ENCODE measurements at places on chromosomes 2 and 18. TPM values are rescaled to one million over a fixed set of nuclear protein-coding genes. Genes with fewer than 3 reads are reported as not detected.
A peak's percentile ranks its signal among the peaks of the same experiment; 100 is the strongest.

The RAB17 gene
- total RNA-seq: 0.68 TPM

The UGT1A10 gene
- total RNA-seq: not detected

GRCh38 chr2:189374481-189374880 lies 66.8 kb upstream of the WDR75 start:
- H3K4me1 ChIP-seq: peaks cover 54% of the 10 kb centered on the region
- H3K36me3 ChIP-seq: no peaks in the 10 kb centered on the region
- peak overlapping the region; percentile 49 for H3K27ac ChIP-seq
- no peak for DNase-seq

DNA sequence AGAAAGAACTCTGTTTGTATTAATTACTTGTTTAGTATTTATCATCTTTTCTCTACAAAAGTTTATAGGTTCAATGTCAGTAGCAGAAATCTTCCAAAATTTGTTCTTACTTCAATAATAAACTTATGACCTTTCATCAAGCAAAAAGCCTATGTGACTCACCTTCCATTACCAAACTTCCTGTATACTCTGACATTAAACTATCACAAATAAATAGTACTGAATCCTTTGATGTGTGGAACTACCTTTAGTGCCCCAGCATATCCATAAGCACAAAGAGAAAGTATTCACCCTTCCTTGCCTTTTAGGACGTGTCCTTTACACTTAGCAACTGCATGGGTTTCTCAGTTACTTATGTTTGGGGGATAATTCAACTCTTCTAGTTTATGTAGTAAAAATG lies 166.0 kb downstream of the EHBP1 start:
- no peaks in the 10 kb centered on the region for H3K27me3 ChIP-seq
- peaks cover 42% of the 10 kb centered on the region for H3K36me3 ChIP-seq
- no peak for DNase-seq
- H3K4me3 ChIP-seq: no peak overlapping the region

DNA sequence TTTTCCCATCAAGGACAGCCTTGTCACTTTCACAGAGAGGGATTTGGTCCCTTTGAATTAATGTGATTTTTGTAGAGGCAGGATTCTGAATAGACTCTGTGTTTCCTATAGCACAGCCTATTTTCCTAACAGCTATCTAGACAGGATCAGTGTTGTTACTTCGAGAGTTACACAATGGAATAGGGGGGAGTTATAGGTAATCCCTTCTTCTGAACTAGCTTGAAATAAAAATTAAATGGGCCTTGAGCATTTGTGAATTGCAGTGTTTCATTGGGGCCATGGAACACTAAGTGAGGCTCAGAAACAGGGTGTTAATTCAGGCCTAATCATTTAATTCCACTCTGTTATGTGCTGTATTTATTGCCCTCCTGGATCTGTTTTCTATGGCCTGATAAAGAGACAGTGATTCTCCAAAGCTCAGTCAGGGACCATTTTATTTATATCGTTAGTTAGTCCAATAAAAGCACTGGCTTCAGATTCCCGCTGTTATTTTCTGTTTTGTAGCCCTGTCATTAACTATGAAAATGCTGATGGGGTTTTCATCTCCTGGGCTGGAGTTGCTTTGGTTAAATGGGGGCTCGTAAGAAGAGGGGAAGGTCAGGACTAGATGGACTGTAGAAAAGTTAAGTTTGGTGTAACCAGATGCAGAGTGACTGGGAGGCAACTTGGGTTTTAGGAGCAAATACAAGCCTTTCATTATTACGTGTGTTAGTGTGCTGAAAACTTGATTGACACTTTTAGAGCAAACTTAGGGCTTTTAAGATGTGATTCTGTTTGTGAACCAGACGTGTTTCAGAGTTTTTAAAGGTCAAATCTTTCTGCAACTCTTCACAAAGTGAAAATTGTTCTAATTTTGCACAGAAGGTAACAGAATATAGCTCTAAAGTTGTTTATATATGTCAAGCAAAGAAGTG lies 461.0 kb upstream of the HNRNPA3 start:
- no peak for DNase-seq
- no peaks in the 10 kb centered on the region for H3K36me3 ChIP-seq
- H3K4me3 ChIP-seq: no peak overlapping the region
- H3K4me1 ChIP-seq: no peaks in the 10 kb centered on the region

- no peak for DNase-seq
- H3K4me3 ChIP-seq: no peak overlapping the region
- H3K27ac ChIP-seq: no peak overlapping the region
- peaks cover 5% of the 10 kb centered on the region for H3K27me3 ChIP-seq
- no peaks in the 10 kb centered on the region for H3K36me3 ChIP-seq
Measured at GRCh38 chr2:72001937-72002690, 145.5 kb downstream of the CYP26B1 start.

DNA sequence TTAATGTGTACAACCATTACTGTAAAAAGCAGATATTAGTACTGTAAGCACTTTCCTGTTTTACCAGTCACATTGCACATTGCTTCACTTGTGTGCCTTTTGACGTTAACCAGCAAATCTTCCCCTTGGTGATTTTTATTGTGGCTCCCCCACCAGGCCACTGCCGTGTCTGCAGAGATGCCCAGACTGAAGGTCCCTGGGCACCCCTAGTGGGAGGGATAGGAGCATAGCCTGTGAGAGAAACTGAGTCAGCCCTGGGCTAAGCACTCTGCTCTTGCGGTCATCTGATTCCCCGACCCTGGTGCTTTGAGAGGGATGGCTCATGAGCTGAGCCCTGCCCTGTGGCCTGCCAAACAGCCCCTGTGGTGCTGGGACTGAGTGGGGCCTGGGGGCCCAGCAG lies 73.4 kb downstream of the INPP4A start:
- no peak overlapping the region for H3K27ac ChIP-seq
- peaks cover 13% of the 10 kb centered on the region for H3K4me1 ChIP-seq
- no peak overlapping the region for H3K4me3 ChIP-seq
- peaks cover 3% of the 10 kb centered on the region for H3K36me3 ChIP-seq
- H3K27me3 ChIP-seq: no peaks in the 10 kb centered on the region

GRCh38 chr2:165112789-165113188 lies 91.1 kb downstream of the SCN3A start:
- H3K27me3 ChIP-seq: no peaks in the 10 kb centered on the region
- no peak for DNase-seq
- H3K4me3 ChIP-seq: no peak overlapping the region
- H3K36me3 ChIP-seq: no peaks in the 10 kb centered on the region
- H3K27ac ChIP-seq: no peak overlapping the region
- H3K4me1 ChIP-seq: peaks cover 23% of the 10 kb centered on the region

GRCh38 chr2:234569776-234570430 lies 73.0 kb upstream of the ARL4C start:
- H3K4me3 ChIP-seq: no peak overlapping the region
- no peaks in the 10 kb centered on the region for H3K36me3 ChIP-seq
- no peaks in the 10 kb centered on the region for H3K27me3 ChIP-seq
- DNase-seq: no peak

GRCh38 chr18:80247393-80247841 lies at the start of gene PARD6G:
Gene PARD6G, minus strand, starts transcription at chr18:80247514. Its CDS starts 166 bp downstream, at chr18:80247348.
- H3K27me3 ChIP-seq: no peaks in the 10 kb centered on the region
- no peaks in the 10 kb centered on the region for H3K36me3 ChIP-seq
- peaks cover 10% of the 10 kb centered on the region for H3K4me1 ChIP-seq
- no peak for DNase-seq
- H3K27ac ChIP-seq: peak within 1 kb of the TSS; percentile 17

The ALKAL2 gene
- 164 TPM for total RNA-seq

The IL1F10 gene
- total RNA-seq: not detected

GRCh38 chr2:173574324-173575112 lies 219.8 kb downstream of the CDCA7 start:
- H3K4me3 ChIP-seq: no peak overlapping the region
- H3K4me1 ChIP-seq: peaks cover 12% of the 10 kb centered on the region
- no peak for DNase-seq
- peaks cover 1% of the 10 kb centered on the region for H3K36me3 ChIP-seq
- H3K27me3 ChIP-seq: no peaks in the 10 kb centered on the region

DNA sequence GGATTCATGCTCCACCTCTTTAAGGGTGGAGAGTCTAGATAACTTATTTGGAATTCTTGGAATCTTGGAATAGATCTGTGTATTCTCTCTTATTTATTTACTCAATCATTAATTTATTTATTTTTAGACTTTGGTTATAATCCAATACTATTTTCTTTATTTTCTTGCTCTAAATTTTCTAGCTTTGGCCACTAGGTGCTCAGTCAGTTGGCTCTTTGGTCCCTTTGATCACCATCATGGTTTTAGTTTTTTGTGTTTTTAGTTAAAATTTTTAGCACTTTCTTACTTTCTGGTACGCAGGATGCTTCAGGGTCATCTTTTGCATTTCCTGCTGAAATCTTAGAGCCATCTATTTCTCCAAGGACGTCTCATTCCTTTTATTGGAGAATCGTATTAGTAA lies 5.2 kb upstream of the PLEK start:
- no peaks in the 10 kb centered on the region for H3K36me3 ChIP-seq
- H3K4me3 ChIP-seq: no peak overlapping the region
- H3K27me3 ChIP-seq: no peaks in the 10 kb centered on the region
- H3K27ac ChIP-seq: no peak overlapping the region
- H3K4me1 ChIP-seq: peaks cover 7% of the 10 kb centered on the region

DNA sequence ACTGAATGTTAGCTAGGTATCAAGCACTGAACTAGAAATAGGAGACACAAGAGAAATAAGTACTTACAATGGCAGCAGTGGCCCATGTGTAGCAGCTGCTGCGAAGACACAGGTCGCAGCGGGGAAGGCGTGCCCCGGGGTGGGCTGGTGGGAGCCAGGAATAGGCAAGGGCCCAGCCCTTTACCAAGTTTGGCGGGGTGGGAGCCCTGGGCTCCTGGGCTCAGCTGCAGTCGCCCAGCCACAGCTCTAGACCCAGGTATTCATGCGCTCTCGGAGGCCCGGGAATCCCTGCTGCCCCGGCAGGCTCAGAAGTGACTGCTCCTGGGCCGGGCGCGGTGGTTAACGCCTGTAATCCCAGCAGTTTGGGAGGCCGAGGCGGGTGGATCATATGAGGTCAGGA lies 1287.3 kb downstream of the CNTNAP5 start:
- no peaks in the 10 kb centered on the region for H3K4me1 ChIP-seq
- no peak overlapping the region for H3K4me3 ChIP-seq
- H3K27ac ChIP-seq: no peak overlapping the region
- peak; percentile 88 for DNase-seq
- H3K27me3 ChIP-seq: peaks cover 2% of the 10 kb centered on the region

DNA sequence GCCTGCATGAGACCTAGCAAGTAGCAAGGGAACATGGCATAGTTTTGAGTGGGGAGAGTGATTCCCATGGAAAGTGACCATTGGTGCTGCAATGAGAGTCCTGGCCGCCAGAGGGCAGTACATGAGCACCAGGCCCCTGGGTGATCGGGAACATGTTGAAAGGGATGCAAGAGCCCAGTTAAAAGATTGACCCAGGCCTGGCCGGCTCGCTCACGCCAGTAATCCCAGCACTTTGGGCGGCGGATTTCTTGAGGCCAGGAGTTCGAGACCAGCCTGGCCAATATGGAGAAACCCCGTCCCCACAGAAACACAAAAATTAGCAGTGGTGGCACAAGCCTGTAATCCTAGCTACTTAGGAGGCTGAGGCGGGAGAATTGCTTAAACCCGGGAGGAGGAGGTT lies 22.2 kb downstream of the FAP start:
- H3K27me3 ChIP-seq: no peaks in the 10 kb centered on the region
- H3K4me1 ChIP-seq: peaks cover 29% of the 10 kb centered on the region
- H3K4me3 ChIP-seq: no peak overlapping the region
- DNase-seq: no peak

- no peak for DNase-seq
- H3K27ac ChIP-seq: peak overlapping the region; percentile 30
- no peaks in the 10 kb centered on the region for H3K27me3 ChIP-seq
Measured at GRCh38 chr18:58338961-58339592, 289.8 kb downstream of the ALPK2 start.

The C2orf72 gene
- total RNA-seq: 1.3 TPM

DNA sequence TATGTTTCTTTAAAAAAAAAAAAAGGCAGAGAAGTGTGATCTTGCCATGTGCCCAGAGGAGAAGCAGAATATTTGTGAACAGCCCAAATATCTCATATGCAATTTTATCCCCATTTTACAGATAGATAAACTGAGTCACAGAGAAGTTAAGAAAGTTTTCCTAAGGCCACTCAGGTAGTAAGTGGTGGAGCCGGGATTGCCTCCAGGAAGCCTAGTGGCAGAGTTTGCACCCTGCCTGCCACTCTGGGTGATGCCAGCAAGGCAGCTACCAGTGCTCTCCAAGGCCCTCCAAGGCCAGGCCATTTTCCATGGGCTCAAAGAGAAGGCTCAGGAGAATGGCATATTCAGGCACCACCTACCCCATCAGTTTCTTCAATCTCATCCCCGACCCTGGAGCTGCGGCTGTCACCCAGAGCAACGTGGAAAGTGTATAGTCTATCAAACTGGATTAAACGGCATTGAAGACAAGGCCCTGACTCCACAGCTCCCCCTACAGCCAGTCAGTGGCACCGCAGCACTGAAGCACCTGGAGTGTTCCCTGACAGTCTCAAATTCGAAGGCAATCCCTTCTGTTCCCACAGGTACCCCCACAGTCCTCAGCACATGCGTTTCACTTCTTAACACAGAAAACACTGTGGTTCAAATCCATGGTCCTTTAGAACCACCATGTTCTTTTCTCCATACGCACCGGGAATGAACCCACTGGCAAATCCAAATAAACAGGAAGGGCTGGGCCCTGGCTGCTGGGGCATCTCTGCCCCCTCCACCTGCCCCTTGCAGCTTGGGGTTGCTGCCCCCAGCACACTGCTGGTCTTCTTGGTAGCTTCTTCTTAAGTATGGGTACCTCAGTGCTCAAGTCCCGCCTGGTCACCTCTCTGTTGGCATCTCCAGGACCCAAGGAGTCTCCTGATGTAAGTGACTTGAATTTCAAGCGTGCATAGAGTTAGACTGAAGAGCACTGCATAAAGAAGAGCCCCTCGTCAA lies 175.3 kb downstream of the INHBB start:
- peaks cover 25% of the 10 kb centered on the region for H3K4me1 ChIP-seq
- peaks cover 30% of the 10 kb centered on the region for H3K27me3 ChIP-seq
- H3K27ac ChIP-seq: no peak overlapping the region
- DNase-seq: no peak
- H3K36me3 ChIP-seq: no peaks in the 10 kb centered on the region

The LYPD6 gene
- 0.82 TPM for total RNA-seq

The TBR1 gene
- not detected for total RNA-seq

The CMPK2 gene
- 0.95 TPM for total RNA-seq

DNA sequence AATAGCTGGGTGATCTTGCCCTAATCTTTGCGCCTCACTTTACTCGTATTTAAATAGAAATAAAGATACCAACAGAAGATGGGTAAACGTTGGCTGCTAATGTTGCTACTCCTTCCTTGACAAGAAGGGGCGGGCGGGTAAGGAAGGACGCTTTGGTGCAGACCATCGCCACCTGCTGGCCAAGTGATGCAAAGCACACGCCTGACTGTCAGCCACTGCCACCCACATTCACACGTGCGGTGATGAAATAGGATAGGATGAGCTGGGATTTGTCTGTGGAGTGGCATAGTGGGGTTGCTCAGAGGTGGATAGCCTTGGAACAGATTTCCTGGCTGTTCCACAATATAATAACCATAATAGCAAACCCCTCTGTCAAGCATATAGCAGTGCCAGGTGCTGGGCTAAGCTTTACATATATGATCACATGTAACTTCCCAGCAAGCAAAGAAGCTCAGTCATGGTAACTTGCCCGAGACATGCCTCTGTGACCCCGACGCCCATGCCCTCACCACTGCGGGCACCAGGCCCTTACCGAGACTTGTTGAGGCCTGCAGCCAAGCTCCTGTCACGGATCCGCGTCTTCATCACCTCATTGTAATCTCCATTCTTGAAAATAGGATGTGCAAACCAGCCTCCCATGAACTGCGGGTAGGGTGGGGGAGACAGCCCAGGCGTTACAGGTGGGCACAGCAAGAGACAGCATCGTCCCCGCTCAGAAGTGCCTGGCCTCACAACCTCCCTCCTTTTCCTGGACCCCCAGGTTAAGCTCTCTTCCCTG lies 39.3 kb downstream of the LCT start:
- no peak overlapping the region for H3K4me3 ChIP-seq
- no peak for DNase-seq
- no peaks in the 10 kb centered on the region for H3K27me3 ChIP-seq
- H3K4me1 ChIP-seq: peaks cover 8% of the 10 kb centered on the region

The SOX11 gene
- 31.6 TPM for total RNA-seq

The GPC1 gene
- total RNA-seq: 261 TPM
